Ecto neural progenitor cell (in vitro differentiated cells): ENCODE measurements at places on chromosomes 2 and 18.

DNA sequence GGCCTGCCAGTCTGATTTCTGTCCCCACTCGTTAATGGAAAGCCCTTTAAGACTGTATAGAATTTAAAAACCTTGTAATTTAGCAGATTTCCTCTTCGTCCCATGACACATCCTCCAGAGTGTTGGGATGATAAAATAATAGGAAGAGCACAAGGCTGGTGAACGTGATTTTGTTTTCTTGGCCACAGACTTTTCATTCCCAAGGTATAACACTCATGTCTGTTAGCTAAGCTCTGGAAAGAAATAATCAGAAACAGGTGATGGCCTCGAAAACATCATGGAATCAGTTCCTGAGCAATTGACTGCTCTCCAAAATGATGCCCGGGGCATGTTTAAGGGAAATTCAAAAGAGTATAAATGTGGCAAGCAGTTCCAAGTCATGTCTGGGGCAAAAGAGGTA is 337.8 kb upstream of the TCF4 start:
- no peak for DNase-seq

DNA sequence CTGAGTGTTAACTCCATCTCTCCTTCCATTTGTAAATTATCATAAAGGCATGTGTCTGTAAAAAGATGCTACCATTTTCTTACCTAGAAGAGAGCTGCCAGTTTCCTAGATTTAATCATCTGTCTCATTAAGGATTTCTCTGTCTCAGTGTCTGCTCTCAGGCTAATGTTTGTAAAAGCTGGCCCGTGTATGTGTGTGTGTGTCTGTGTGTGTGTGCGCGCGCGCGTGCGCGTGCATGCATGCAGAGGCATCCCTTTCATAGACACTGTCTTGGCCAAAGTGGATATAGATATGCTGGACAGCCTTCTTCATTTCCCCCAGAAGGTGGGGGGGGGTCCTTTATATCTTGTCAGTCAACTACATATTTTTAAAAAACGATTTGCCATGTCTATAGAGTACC is 18.9 kb downstream of the MGAT5 start:
- no peak for DNase-seq

- no peak for DNase-seq
These were observed 2.3 kb upstream of the KIF1A start for GRCh38 chr2:240822280-240822847.

DNA sequence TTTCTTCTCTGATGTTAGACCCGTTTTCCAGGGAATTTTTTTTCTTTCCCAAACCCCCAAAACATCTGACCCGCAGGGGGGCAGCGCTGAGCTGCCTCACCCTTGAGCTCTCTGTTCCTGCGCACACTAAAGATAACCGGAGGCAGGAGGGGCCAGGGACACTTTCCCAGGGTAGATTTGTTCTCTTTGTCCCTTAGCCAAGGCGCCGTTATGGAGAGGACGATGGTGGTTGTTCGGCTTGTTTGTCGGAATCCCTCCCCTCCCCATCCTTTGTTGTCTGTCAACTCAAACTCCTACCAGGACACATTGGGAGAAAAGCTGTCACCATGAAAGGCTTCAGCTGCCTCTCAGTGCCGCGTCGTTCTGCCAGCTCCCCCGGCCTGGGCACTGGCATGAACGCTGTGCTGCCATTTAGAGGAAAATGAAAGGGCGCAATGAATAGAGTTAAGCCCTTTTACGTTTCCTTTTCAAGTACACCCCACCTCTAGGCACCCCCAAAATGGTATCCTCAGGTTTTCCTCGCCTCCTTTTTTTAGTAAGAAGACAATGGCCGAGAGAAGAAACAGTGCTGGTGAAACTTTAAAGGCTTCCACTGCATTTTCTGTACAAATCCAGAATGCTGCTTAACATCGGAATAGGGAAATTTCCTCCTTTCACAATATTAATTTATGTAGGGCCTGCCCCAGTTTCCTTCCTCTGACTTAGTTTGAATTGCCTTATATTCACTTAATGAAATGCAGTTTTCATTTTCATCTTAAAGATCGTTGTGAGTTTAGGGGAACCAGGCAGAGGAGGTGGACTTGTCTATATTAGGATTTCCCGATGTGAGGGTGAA is 62.1 kb downstream of the RND3 start:
- peak; percentile 64 for DNase-seq
